ENCODE measurements at places on chromosomes 6 and 20.

- no peak for DNase-seq
These were observed 54.2 kb downstream of the TRAM2 start for GRCh38 chr6:52522655-52523054.

GRCh38 chr6:15090145-15090579, 155.7 kb upstream of the JARID2 start:
- no peak for DNase-seq

- DNase-seq: no peak
These were observed 166.1 kb downstream of the TMEM242 start for GRCh38 chr6:157157258-157157657.

- no peak for DNase-seq
These were observed 18.3 kb upstream of the FRK start for GRCh38 chr6:116078945-116079344.

GRCh38 chr20:48041078-48041780, 255.9 kb upstream of the SULF2 start:
- no peak for DNase-seq

- no peak for DNase-seq
These were observed 312.9 kb downstream of the BTBD9 start for GRCh38 chr6:38326837-38327236.

DNA sequence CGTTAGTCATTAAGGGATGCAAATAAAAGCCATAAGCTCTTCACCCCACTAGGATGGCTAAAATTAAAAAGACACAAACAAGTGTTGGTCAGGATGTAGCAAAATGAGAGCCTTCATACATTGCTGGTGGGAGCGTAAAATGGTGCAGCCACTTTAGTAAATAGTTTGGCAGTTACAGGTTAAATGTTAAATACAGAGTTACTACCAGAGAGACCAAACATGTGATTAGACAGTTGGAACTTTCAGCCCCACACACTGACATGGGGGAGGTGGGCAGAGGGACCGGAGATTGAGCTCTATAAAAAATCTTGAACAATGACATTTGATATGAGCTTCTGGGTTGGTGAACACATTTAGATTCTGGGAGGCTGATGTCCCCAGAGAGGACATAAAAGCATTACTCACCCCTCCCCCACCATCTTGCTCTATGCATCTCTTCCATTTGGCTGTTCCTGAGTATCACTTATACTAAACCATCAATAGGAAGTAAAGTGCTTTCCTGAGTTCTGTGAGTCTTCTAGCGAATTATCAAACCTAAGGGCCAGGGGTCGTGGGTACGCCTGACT, 20.4 kb upstream of the ZNF318 start:
- no peak for DNase-seq

- no peak for DNase-seq
These were observed 8.4 kb downstream of the HLA-E start for GRCh38 chr6:30497714-30498113.

GRCh38 chr6:150510576-150510975, 89.1 kb upstream of the PLEKHG1 start:
- DNase-seq: no peak

DNA sequence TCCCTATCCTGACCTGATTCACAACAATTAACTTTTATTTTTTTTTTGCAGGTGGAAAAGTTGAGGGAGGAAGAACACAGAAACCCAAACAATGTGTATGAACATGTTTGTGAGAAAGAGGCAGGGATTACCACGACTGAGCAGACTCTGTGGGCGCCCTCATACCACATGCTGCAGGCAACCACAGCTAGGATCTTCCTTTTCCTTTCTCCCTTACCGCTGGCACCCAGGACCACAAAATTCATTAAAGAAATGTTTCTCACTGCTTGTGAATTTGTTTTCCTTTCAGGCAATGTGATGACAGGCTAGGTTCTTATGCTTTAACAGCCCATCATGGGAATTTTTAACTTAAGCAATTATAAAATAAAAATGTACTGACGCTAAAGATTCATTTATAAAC, 287.1 kb downstream of the GMDS start:
- DNase-seq: no peak

GRCh38 chr20:278181-278580, 12.4 kb downstream of the C20orf96 start:
- DNase-seq: no peak

GRCh38 chr6:33613795-33614168, 7.3 kb upstream of the ITPR3 start:
- DNase-seq: no peak

- no peak for DNase-seq
These were observed 216.0 kb downstream of the SAMD5 start for GRCh38 chr6:147724454-147724853.

GRCh38 chr20:63442100-63442493, 30.4 kb downstream of the KCNQ2 start:
- DNase-seq: peak; percentile 72

GRCh38 chr6:14265049-14266021, 147.8 kb downstream of the CD83 start:
- no peak for DNase-seq

DNA sequence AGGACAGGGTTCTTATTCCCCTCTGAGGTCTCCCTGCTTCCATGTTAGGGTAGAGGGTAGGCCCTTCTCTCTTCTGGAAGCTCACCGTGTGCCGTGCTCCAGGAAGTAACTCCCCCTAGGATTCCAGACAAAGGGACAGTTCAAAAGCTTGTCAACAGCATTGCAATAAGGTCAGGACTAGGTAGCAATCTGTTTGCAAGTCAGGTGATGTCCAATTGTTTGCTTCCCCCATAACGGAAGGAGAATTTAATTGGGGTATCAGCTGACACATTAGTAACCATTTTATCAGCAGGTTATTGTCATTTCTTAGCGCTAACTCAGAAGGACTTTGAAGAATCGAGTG, 41.9 kb downstream of the SYNJ2 start:
- no peak for DNase-seq

DNA sequence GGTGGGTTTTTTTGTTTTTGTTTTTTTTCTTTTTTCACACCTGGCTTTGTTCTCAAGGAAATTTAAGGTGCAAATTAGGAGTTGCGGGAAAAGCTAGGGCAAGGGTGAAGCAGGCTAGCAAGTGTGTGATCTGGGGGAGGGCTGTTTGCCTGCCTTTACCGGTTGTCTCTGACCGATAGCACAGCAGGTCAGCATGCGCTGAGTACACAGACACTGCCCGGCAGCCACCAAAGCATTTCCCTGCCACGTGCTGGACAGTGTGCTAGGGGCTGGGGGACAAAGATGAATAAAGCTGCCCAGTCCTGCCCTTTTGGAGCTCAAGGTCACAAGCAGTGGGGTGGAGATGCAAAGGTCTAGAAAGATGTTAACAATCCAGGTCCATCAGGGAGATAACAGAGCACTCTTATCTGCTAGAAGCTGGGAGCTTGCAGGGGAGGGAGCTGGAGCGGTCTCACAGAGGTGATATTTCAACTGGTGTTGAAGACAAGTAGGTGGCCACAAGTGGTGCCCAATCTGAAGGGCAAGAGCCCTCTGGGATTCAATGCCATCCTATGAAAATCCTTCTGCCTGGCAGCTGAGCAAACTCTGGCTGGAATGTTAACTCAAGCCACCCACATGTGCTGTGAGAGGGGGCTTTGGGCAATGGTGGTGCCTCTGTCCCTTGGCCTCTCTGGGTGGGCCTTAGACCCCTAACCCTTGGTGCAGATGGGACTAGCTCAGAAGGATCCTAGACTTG, 24.5 kb downstream of the TTBK1 start:
- no peak for DNase-seq

- DNase-seq: no peak
These were observed 13.9 kb downstream of the ZNF217 start for GRCh38 chr20:53579581-53580375.

DNA sequence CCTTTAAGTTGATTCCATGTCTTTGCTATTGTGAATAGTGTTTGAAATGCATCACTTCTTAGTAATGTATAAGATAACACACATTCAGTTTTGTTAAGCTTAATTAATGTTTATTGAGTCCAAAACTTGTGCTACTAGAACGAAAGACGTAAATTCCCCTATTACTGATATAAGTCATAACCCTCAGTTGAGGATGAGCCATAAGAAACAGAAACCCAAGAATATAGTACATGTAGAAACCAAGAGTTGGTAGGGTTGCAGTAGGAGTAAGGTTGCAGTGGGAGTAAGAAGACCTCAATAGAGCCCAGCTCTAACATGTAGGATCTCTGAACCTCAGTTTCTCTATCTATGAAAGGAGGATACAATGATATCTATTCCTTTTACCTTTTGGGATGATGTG, 19.3 kb downstream of the CITED2 start:
- DNase-seq: no peak

GRCh38 chr6:13708736-13709135, 2.9 kb downstream of the RANBP9 start:
- no peak for DNase-seq

DNA sequence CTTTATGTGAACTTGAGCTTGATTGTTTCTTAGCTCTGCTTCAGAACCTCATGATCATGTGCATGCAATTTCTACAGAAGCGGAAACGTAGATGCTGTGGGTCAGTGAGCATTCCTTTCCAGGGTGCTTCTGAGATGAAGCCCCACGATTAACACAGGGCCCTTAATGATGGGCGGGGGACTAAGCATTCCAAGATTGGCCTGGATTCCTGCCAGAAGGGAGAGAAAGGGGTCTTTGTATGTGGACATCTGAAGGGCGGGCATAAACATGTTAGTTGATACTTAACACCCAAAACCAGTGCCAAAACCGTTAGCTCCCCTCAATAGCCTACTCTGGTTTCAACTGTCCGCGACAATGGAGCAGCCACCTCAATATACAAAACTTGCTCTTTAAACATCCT, 46.9 kb upstream of the POU3F2 start:
- DNase-seq: no peak

GRCh38 chr6:8075185-8075584, 11.0 kb upstream of the BLOC1S5 start:
- no peak for DNase-seq

DNA sequence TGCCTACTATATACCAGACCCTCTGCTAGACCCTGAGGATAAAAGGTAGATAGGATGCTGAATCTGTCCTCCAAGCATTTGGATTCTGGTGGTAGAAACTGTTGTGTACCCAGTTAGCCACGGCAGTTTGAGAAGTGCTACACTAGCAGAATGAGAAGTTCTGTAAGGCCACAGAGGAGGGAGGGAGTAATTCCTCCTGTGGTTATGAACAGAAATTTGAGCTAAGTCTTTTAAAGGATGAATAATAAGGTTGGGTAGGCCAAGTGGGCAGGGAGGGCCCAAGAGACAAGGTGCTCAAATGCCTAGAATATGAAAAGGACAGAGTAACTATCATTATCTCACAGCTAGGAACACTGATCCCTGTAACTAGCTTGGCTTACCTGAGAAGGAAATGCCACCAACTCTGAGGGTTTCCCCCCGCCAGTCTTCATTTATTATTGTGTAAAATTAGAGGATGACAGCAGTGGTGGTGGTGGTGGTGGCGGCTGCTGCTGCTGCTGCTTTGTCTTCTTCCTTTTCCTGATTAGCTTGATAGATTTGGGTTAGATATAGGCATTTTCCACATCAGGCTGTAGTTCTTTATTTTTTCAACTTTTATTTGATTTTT, 243.3 kb downstream of the PRL start:
- no peak for DNase-seq

- no peak for DNase-seq
These were observed 275.5 kb upstream of the SGK1 start for GRCh38 chr6:134593442-134593841.

DNA sequence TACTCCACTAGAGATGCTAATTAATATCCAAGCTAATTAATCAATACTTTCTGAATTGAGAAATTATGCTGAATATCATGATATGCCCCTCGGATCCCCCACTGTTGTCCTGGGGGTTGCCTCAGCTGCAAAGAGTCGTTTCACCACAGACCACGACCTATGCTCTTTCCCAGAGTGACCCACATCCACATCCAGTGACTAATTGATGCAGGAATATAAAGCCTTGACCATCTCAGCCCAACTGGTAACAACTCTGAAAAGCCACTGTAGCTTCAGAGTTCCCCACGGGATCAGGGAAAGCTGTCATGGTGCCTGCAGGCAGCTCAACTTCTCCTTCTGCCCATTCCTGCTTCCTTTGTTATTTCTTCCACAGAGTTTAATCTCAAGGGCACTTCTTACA, 116.9 kb downstream of the RWDD2A start:
- DNase-seq: no peak

- DNase-seq: no peak
These were observed 102.0 kb downstream of the HIVEP1 start for GRCh38 chr6:12114055-12114503.

DNA sequence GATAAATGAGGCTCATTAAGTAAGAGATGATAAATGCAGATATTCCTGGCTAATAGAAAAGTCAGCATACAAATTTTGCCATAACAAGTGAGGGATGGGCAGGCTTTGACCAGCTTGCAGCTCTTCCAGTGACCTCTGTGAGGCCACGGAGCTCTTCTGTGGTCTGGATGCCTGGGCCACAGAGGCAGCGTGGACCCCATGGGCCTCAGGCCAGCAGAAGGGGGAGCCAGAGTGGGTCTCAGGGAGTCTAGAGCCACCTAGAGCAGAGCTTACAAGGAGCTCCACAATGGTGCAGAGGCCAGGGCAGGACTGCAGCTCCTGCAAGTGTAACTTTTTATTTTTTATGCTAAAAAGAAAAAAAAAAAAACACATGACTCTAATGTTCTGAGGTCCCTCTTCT, 165.1 kb downstream of the ARID1B start:
- DNase-seq: no peak

DNA sequence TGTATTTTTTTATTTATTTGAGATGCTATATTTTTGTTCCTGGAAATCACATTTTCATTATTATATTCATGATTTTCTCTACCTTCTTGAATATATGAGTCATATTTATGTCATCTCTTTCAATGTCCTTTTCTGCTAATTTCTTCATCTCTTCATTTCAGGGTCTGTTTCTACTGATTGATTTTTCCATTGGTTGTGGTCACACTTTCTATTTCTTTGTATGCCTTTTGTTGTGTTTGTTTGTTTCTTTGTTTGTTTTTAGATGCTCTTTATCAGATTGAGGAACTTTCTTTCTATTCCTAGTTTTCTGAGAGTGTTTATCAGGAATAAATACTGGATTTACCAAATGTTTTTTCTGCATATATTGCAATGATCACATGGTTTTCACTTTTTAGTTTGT, 16.9 kb upstream of the MDFI start:
- DNase-seq: no peak

GRCh38 chr20:1979106-1979778, 14.6 kb downstream of the PDYN start:
- DNase-seq: no peak

GRCh38 chr6:47967843-47968242, 143.2 kb downstream of the PTCHD4 start:
- no peak for DNase-seq

DNA sequence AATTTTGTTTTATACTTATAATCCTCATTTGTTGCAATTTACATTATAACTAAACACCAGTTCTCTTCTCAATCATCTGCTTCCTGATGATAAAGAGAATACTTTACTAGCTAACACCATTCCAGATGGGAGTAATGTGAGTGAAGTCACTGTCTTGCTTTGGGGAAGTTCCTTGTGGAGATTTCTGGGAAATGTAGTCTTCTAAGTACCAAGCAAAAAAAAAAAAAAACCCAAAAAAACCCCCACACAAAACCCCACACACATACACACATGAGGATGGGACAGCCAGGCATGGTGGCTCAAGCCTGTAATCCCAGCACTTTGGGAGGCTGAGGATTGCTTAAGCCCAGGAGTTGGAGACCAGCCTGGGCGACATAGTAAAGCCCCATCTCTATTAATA, 2.2 kb upstream of the SNPH start:
- DNase-seq: no peak

- DNase-seq: no peak
These were observed 132.7 kb upstream of the EYA4 start for GRCh38 chr6:133108419-133108818.

All from activated naive CD4-positive, alpha-beta T cell treated with anti-CD3 and anti-CD28 coated beads, Interleukin-2, amount 50 U/mL, for 72 hours (primary cell).